ENCODE measurements at places on chromosomes 2 and 18.
A peak's percentile ranks its signal among the peaks of the same experiment; 100 is the strongest.

DNA sequence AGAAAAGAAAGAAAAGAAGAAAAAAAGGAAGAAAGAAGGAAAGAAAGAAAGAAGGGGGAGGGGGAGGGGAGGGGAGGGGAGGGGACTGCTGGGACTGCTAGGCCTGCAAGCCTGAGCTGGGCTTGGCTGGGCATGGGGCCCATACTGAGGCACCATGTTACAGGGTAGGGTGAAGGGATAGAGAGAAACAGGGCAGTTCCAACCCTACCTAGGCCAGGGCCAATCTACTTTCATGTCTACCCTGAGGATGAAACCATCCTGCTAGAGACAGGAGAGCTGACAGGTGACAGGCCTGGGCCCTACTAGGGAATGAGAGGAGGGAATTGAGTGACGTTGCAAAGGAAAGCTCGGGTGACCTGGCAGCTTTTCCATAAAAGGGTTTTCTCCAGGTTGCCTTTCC is 41.7 kb downstream of the TEX44 start:
- no peak for DNase-seq

GRCh38 chr2:9758741-9759140 is 84.5 kb upstream of the TAF1B start:
- no peak for DNase-seq

DNA sequence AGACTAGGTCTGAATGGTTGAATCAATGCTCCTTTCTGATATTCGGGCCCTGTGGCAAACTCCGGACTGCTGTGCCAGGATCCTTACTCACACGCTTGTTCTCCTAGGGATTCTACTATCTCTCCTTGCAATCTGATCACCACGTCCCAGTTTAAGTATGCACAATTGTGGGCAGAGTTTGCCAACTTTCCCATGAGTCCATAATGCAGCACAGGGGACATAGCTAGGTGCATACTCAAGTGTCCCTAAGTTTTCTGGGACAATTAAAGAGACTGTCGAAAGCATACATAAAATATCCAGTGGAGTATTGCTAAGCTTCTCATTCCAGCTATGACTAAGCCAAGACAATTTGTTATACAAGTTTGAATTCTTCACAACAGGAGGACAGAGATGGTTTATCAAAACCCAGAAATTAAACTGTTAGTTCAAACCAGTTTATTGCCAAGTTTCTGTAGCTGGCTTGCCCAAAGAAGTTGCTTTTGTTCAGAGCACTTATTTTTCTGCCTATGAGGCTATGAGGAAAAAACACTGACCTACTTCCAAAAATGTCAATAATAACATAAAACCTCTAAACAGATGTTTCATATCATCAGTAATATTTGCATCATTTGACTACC is 136.1 kb downstream of the EXOC6B start:
- DNase-seq: no peak

GRCh38 chr18:4286256-4286655 is 168.9 kb downstream of the DLGAP1 start:
- no peak for DNase-seq

DNA sequence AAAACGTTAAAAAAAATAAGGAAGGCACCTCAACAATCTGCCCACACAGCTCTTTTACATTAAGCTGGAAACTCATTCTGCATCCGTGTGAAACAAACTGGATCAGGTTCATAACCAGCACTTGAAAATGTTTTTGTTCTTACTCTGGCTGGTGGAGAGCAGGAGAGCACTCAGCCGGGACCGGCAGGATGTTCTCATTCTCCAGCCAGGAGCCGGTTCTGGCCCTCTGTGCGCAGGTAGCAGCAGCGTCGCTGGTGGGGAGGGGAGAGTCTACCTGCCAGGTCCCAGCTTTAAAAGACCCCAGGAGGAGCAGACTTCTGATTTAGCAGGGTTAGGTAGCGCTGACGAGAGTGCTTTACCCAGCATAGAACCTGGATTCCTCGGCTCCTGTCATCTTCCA is 834.9 kb upstream of the SALL3 start:
- DNase-seq: no peak

GRCh38 chr2:116732322-116732721 is 1082.2 kb upstream of the DDX18 start:
- DNase-seq: no peak

DNA sequence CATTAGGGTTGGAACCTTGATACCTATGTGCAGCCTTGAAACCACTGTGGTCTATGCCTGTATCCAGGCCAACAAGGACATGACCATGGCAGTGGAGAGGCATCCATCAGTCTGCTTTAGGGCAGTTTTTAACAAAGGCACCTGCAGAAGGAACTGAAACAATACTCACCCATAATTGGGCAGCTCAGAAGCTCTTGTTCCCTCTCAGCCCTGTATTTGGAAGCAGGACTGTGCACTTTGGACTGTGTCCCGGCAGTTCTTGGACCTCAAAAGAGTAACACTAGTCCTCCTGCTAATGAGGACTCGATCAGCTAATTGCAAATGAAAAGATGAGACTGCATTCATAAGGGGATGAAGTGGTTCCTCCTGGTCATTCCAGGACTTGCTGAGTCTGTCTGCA is 500.2 kb upstream of the TNP1 start:
- DNase-seq: no peak

DNA sequence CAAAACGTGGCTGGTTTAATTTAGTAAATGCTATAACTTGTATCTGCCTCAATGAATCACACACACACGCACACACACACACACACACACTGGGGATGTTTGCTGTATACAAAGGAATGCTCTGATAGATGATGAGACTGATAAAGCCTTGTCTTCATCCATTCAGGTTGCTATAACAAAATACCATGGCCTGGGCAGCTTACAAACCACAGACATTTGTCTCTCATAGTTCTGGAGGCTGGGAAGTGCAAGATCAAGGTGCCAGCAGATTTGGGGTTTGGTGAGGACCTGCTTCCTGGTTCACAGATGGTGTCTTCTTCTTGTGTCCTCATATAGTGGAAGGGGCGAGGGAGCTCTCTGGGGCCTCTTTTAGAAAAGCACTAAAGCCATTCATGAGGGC is 149.5 kb upstream of the HDAC4 start:
- DNase-seq: peak; percentile 10

- DNase-seq: no peak
Measured at GRCh38 chr2:150607390-150607811, 119.9 kb upstream of the RND3 start.

- DNase-seq: no peak
Measured at GRCh38 chr18:13444430-13445240, 226.1 kb downstream of the LDLRAD4 start.

- no peak for DNase-seq
Measured at GRCh38 chr2:27408601-27409320, 630 bp downstream of the PPM1G start.

DNA sequence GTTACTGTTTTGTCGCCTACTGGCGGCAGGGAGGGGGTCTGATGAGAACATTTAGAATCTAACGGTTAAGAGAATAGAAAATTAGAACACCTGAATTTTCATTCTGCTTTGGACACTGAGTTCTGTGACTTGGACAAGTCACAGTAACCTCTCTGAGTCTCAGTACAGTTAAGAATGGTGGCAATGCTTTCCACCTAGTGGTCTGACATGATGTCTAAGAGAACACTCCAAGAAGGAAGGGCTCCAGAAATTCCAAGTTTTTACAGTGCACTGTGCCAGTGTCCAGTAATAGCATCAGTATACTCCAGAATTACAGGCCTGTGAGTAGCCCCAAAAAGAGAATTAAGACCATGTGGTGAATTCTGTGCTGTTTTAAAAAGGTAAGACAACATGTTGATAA is 174.1 kb upstream of the ZFP36L2 start:
- DNase-seq: no peak

GRCh38 chr2:159828738-159829137 is 30.7 kb upstream of the CD302 start:
- DNase-seq: no peak

Measured in omental fat pad (tissue), 4 donors.